Activated CD4-positive, alpha-beta T cell treated with anti-CD3 and anti-CD28 coated beads, Interleukin-2, amount 50 U/mL, for 24 hours (primary cell): ENCODE measurements at places on chromosomes 11 and 22.

GRCh38 chr22:22155607-22156006 is 89.0 kb upstream of the VPREB1 start:
- DNase-seq = no peak

DNA sequence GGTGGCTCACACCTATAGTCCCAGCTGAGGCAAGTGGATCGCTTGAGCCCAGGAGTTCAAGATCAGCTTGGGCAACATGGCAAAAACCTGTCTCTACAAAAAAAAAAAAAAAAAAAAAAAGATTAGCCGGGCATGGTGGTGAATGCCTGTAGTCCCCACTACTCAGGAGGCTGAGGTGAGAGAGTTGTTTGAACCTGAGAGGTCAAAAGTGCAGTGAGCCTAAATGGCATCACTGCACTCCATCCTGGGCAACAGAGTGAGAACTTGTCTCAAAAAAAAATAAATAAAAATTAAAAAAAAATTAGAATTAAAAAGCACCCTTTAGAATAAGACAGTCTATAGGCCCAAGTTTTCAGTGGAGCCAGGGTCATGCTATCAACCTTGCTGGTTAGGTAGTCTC is 95.5 kb downstream of the PDHX start:
- no peak for DNase-seq

GRCh38 chr11:26599876-26600434 is 27.9 kb upstream of the MUC15 start:
- DNase-seq = no peak

DNA sequence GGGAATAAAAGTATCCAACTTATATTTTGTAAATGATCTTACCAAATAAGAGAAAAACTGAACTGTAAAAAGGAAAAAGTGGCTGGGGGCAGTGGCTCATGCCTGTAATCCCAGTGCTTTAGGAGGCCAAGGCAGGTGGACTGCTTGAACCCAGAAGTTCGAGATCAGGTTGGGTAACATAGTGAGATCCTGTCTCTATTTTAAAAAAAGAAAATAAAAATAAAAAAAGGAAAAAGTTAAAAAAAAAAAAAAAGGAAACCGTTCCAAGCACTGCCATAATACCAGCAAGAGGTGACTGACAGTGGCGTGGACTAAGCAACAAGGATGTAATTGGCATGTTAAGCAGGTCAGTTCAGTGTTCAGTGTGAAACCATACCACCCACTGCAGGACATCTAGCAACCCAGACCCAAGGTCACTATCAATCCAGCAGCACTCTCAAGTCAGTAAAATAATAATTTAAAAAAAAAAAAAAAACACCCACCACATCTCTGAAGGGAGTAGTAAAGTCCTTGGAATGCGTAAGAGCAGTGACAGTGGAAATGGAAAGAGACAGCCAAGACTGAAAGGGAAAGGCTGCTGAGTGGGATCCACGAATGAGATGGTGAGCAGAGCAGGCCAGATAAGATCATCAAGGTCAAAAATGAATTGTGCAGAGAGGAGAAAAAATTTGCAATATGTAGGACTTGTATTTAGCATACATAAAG is 43.6 kb downstream of the MAPK1 start:
- DNase-seq = no peak

DNA sequence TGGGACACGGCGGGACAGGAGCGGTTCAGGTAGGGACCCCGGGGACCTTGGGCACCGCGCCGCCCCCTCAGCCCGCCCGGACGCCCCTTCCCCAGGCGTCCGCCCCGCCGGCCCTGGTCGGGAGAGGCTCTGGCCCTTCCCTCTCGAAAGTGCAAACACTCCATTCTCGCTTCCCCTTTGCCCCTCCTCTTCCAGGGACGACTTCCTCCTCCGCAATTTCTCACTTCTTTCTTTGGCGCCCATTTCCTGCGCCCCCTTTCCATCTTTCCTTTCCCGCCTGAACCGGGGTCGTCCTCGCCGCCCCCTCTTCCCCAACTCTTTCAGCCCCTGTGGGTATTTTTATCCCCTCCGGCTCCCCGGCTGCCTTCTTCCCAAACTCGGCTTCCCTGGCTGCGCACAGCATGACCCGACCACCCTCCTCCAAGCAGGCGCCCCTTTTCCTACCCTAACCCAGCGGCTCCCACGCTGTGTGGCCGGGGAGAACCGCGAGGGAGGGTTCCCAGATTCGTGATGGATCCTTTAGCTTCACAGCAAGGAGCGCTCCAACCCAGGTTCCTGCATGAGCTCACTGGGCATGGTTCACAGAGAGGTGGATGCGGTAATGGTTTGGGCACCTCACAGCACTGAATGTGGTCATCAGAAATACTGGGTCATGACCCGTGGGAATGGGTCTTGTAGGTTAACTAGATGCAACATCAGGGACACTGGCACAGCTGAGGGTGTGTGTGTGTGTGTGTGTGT is 689 bp downstream of the RAB39A start:
- DNase-seq = no peak

- no peak for DNase-seq
Measured at GRCh38 chr11:131734871-131735270, 364.5 kb downstream of the NTM start.

DNA sequence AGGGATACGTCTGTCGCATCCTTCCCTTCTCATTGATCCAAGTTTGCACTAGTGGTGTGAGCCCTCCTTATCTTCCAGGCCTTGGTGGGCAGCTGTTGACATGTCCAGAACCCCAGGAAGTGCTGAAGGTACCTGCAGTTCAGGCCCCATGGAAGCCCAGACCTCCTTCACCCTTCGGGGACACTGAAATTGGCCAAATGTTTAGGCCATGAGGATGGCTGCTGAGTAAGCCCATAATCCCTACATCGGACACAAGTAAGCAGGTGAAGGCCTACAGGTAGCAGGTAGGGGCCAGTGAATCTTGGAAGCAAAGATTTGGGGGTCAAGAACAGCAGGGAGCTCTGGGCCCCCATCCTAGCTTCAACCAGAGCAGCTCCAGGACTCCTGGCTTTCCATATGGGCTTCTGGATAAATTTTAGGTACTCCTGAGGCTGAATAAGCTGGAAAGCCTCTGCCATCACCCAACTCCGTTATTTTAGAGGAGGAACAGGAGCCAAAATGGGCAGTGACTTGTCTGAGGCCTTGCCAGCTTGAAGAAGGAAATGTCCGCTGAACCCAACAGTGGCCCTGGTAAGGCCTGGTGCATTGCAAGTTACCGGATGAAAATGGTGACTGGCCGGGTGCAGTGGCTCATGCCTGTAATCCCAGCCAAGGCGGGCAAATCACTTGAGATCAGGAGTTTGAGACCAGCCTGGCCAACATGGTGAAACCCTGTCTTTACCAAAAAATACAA is 45.2 kb downstream of the MORC2 start:
- no peak for DNase-seq

DNA sequence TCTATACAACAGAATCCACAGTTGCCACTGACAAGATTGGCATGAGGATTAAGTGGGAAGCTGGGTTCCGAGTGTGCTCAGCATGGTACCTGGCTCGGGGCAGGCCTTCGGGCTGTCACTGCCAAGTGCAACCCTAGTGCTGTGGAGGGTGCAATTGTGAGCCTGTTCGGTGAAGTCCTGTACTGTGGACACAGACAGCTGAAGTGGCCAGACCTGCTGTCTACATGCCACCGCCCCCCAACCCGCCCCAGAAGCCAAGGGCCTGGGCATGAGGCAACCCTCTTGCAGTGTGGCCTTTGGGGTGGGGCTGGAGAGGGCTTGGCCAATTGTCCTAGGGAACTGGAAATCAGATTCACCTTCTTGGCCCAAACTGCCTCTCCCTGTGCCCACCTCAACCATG is 15.6 kb upstream of the SHISAL1 start:
- no peak for DNase-seq

DNA sequence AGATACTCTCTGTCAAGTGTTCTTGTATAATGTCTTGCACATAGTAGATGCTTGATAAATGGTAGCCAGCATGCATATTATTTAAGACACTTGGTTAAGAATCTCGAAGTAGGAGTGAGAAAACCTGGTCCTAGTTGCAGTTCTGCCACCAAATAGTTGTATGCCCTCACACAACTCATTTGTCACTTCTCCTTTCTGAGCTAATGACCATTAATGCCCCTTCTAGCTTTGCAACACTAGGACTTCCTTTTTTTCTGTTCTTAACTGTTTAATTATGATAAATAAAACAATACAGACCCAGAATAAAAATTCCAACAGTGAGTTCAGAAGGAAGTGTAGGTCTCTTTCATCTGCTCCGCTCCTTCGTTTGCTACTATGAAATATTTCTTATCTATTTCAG is 453.6 kb downstream of the TMEM135 start:
- no peak for DNase-seq

GRCh38 chr11:107606141-107606540 is 15.2 kb downstream of the ELMOD1 start:
- no peak for DNase-seq

DNA sequence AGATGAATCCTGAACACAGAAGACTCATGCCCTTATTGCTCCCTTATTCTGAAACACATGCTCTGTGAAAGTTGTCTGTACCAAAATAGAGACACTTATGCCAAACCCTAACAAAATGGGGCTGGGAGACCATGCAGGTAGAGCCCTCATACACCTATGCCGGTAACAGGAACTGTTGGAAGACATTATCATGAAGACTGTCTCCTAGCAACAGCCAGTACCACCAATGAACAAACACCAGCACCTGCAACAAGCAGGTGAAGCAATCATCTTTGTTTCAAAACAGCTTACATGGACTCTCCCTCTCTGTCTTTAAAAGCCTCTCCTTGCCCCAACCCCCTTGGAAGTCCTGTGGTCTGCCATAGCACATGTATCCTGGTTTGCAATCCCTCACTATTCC is 17.2 kb downstream of the SLC5A4 start:
- DNase-seq = no peak

GRCh38 chr22:27850000-27850521 is 48.5 kb upstream of the MN1 start:
- no peak for DNase-seq

DNA sequence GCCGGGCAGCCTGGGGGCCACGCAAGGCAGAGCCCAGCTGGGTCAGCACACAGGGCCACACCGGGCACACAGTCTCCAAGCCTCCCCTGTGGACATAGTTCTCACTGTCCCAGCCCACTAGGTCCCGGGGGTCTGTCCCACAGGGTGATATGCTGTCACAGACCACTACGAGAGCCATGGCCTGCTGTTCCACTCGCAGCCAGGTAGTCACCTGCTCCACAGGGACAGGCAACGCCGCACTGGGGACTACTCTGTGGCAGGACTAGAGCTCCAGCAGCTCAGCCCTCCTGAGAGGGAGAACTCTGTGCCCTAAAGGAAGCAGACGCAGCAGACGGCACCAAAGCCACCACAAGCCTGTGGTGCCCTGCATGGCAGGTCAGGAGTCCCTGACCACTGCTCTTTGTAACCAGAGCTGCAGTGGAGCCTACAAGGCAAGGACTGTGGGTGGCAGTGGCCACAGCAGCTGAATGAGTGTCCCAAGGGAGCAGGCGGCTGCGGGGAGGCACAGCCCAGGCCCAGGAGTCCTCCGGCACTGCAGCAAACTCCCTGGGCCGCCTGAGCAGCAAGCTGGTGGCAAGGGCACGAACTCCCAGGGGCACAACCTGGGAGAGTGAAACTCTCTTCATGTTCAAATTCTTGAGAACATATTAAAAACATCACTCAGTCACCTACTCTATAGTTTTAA is 171.2 kb upstream of the GRK3 start:
- no peak for DNase-seq

DNA sequence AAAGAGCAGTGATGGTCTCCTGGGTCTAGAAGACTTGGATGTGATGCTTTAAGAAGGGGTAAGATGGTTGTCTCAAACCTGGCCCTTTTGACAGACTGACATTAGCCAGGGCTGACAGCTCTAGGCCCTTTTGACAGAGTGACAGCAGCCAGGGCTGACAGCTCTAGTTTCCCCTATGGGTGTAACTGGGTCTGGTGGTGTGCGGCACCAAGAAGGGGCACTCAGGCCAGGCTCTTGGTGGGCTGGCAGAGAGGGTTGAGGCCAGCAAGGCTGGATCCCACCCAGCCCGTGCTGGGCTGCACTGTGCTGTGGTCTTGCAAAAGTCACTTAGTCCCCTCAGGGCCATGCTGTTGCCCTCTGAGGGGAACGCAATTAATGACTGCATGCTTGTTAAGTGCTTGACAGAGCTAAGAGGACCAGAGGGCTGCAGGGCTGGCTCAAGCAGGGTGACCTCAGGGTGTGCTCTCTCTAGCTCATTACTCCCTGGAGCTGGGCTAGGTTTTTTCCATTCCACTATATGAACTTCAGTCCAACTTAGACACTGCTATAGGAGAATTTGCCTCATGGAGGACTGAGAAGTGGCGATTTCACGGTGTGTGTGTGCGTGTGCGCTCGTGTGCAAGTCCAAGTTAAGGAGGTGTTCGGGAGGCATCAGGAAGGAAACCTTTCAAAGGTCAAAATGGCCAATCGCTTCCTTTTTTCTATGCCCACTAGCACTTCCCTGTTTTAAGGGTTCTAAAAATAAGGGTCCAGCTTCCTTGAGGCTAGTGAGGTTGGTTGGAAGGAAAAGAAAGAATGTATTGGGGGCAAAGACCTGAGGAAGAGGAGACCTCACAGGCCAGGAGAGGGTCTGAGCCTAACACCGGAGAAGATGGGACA is 4.4 kb downstream of the UBASH3B start:
- no peak for DNase-seq

GRCh38 chr11:2776351-2777061 is 76.7 kb upstream of the KCNQ1OT1 start:
- no peak for DNase-seq

- peak; percentile 15 for DNase-seq
Measured at GRCh38 chr22:30754971-30755758, 60.5 kb downstream of the OSBP2 start.

DNA sequence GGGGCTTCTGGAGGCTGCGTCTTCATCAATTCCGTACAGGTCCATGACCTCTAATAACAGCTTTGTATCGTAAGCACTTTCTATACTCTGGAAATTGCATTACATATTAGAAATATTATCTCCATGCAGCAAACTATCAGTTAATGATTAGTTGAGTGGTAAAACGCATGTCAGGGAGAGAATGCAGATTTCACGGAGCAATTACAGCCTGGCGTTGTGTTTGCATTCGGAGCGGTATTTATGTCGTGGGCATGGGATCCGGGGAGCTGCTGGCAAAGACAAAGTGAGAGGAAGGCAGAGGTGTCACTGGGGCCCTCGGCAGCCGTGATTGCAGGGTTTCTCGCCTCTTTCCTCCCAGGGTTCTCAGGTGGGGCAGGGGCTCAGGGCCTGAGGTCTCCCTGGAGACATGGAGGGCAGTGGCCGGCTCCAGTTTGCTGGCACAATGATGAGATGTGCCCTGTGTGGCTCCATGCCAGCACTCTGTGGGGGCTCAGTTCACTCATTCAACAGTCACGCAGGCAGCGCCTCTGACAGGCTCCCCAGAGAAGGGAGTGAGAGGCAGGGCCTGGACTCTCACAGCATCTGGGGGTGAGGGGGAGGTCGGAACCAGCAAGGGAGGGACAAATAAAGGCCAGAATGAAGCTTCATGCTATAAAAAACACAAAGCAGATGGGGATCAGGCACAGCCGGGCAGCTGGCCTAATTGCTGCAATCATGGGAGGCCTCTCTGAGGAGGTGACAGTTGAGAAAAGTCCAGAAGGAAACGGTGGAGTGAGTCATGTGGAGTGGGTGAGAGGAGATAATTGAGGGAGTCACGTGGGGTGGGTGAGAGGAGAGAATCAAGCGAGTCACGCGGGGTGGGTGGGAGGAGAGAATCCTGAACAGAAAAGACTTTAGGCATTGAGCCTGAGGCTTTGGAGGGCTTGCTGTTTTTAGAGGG is 1002.7 kb downstream of the BRD1 start:
- no peak for DNase-seq
